Stimulated activated CD4-positive, alpha-beta T cell treated with anti-CD3 and anti-CD28 coated beads, Interleukin-1b, Interleukin-23, amount 100 ng/mL, for 4 hours (primary cell): ENCODE measurements at places on chromosomes 12 and 14.

DNA sequence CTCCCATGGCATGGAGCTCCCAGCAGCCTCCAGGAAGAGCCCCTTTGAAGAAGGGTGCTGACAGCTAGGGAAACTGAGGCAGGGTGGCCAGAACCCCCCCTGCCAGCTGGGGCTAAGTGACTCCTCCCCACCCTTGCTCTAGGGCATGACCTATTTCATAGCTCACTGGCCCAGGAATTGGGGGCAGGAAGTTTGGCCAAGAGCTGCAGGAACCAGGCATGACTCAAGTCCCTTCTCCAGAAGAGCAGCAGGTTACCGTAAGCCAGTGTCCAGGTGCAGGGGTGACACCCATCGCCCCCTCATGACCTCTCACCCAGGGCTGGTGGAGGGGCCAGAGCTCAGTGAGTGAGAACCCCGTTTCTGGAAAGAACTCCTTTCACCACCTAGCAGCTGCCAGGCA lies 1.9 kb downstream of the RASAL1 start:
- DNase-seq = no peak

DNA sequence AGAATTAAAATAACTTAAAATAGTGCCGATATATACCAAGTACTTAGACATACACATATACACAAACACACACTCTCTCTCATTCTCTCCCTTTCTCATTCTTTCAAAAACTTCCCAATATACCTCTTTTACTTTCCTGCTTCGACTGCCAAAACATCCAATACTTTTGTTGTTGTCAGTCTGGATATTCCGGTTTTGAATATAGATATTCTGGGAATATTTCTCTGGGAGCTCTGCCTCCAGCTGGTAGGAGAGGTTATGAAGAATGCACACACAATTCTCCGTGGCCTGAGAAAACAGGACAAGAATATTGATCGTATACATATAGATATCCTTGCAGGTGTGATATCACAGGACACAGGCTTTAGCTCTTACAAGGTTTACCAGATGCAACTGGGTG lies 66.6 kb upstream of the YARS2 start:
- no peak for DNase-seq

- no peak for DNase-seq
Measured at GRCh38 chr14:56949828-56950227, 139.5 kb upstream of the OTX2 start.

DNA sequence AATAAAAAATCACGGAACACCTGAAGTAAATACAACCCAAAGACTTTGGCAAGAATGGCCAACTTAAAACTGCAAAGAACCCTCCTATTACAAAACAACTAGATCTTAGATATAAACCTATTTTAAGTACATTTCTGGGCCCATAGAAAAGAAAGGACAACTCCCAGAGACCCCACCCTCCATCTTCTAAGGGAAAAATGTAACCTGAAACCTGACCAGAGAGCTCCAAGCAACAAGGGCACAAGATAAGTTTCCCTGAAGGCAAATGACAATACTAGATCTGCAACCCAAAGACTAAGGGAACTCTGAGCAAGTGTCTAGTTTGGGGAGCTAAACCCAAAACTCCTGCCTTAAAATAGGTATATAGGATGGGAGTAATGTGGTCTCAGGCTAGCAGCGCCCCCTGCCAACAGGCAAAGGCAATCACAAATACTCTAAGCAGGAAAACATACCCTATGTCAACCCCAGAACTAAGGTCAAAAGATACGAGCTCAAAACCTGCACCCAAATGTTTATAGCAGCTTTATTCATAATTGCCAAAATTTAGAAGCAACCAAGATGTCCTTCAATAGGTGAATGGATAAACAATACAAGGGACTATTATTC lies 218.9 kb downstream of the ITPR2 start:
- no peak for DNase-seq

DNA sequence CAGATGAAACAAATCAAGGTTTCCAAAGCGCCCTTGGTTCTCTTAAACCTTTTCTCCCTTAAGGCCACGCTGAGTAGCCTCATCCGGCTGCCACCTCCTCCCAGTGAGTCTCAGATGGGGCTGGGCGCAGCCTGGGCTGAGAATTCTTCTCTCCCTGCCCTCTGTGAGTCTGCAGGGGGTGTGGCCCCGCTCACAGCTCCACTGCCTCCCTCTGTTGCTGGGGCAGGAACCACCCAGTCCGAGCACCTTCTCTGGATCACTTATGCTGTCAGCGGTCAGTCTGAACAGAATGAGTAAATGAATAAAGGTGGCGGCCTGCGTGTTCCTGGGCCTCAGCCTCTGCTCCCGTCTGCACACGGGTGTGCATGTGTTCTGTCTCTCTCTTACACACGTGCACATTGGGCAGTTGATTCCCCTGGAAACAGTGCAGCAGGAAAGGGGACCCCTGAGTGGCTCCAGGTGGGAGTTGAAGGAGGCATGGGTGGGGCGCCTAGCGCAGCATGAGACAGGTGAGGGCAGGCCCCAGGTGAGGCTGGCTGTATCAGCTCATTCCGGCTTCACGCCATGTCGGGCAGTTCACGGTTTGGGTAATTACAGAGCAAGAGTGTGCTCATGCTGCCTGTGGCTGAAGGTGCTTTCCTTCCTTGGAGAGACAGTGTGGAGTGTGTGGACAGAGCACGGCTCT lies 4.3 kb downstream of the PAPLN start:
- DNase-seq = no peak

- no peak for DNase-seq
Measured at GRCh38 chr12:77122661-77123060, 57.3 kb upstream of the E2F7 start.

GRCh38 chr14:87278415-87278814 lies 714.6 kb downstream of the GALC start:
- no peak for DNase-seq
